H1 (cell line): ENCODE measurements at places on chromosomes 5 and 9.

- DNase-seq = no peak
Observed at GRCh38 chr5:171721464-171721863, 64.2 kb upstream of the SMIM23 start.

DNA sequence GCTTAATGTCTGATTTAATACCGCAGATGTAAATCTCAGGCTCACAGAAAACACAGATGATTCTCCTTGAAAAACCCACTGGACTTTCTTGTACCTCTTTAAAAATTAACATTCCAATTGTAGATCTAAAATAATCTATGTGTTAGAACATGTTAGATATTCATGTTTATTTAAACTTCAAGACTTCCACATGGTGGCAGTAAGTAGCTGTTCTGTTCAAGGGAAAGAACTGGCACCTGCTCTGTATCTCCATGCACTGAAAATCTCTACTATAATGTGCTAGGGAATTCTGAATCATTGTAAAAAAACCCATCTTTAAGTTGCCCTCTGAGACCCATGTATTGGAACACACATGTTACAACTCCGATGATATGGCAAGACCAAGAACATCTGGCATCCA is 366.9 kb downstream of the DMRTA1 start:
- no peak for DNase-seq

GRCh38 chr9:98576354-98576753 is 132.4 kb downstream of the GABBR2 start:
- DNase-seq = no peak

DNA sequence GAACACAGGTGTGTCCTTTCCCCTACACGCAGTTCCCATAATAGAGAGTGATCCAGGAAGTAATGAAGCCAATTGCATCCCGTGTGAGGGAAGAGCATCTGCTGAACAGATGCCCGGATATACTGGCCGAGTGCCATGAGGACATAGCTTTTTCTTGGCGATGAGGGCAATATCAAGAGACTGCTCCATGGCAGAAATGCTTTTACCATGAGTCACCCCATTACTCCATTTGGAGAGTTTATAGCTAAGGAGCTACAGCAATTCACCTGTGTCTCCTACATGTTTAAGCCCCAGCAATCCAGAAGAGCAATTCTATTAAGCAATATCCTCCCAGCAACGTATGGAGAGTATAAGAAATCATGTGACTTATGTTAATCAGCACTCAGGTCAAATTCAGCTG is 222.0 kb upstream of the KLF4 start:
- no peak for DNase-seq

DNA sequence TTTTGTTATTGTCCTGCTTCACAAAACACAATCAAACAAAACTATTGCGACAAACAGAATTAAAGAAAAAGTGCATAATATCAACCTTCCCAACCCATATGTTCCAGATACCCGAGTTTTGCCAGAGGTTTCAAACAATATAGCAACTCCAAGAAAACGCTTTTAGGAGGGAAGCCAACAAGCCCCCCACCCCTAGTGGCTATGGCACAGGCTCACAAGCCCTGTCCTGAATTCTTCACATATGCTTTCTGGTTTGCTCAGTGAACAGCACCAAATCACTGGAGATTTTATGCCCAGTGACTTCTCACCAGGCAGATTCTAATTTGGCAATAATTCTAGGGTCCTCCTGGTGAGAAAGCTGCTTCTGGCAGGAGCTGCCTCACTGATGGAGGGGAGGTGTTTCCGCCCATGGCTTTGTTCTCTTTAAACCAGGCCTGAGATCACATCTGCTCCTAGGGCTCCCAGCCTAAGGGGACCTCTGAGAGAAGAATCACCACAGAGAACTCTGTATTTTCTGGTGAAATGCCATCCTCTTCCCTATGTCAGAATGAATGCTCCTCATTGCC is 1982.4 kb downstream of the EFNA5 start:
- peak; percentile 48 for DNase-seq

DNA sequence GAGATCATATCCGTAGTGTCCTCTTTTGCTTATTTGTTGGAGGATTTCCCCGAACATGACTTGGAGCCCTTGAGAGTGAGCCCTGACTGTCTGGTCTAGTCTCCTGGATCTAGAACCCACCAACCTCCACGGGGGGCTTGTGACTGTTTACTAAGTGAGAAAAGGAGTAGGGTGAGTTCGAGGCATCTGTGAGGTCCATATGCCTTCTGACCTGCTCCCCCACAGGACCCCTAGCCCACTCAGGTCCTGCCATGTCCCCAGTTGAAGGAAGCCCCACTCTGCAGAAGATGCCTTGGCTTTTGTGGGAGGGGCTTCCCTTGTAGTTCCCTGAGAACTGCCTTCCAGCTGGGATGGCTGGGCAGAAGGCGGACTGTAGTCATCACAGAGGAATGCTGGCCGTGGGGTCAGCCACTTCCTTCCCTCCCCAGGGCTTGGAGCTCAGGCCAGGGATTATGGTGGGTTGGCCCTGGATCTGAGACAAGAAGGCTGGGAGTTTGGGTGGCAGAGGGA is 7.0 kb upstream of the IRF1 start:
- no peak for DNase-seq

DNA sequence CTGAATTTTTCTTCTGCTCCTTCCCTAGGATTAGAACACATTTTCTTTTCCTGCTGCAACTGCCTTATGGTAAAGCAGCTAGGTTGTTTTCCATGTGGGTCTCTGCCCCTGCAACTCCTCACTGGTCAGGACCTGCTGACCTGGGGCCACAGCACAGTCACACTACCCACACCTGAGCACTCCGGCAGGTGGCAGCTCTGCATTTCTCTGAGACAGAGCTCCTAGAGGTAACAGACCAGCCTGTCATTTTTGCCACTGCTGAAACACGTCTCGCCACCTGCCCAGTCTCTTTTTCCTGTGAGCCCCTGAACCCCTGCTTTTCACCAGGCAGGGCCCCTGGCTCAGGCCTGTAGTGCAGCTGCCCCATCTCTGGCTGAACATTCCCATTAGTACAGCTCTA is 609.6 kb downstream of the HINT1 start:
- no peak for DNase-seq

DNA sequence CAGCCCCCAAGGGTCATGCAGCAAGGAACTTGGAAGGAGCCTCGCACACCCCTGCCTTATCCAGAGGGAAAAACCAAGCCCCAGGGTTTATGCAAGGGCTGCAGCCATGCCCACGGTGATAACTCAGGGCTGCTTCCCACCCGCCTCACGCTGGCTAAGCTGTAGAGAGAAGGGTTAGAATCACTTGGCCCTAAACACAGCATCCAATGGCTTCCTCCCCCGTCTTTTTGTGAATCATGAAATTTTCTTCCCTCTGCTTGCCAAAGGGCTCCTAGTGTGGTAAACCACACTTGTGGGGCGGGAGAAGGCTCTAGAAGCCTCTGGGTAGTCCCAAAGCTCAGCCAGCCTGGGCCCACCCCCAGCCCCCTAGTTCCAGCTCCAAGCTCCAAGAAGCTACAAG is 55.9 kb upstream of the ORM1 start:
- no peak for DNase-seq

DNA sequence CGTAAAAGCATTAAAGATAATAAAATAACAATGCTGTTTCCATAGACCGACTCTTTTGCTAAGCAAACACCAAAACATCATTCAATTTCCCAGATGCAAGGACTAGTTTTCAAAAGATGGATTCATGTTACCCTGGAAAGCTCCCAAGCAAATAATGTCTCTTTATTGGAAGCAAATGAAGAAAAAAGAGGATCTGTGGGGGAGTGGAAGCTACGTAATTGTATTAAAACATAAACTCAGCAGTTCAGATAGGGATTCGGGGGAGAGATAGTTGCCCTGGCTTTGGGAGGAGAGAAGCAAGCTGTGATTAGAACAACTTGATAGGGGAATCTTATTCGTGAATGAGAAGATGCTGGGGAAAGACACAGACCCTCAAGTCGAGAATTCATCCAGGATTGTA is 491.0 kb upstream of the CLINT1 start:
- no peak for DNase-seq

GRCh38 chr5:150765011-150765798 is 6.4 kb upstream of the DCTN4 start:
- no peak for DNase-seq

- DNase-seq = no peak
Observed at GRCh38 chr5:125376059-125376641, 629.7 kb upstream of the ZNF608 start.

- no peak for DNase-seq
Observed at GRCh38 chr5:51732304-51732703, 349.1 kb downstream of the ISL1 start.

- DNase-seq = no peak
Observed at GRCh38 chr5:62041156-62041756, 264.8 kb upstream of the KIF2A start.

- no peak for DNase-seq
Observed at GRCh38 chr5:1734271-1734907, 65.2 kb downstream of the MRPL36 start.

- no peak for DNase-seq
Observed at GRCh38 chr5:73447530-73448462, 781 bp downstream of the FOXD1 start.

- no peak for DNase-seq
Observed at GRCh38 chr5:60598424-60598823, 101.5 kb downstream of the DEPDC1B start.

DNA sequence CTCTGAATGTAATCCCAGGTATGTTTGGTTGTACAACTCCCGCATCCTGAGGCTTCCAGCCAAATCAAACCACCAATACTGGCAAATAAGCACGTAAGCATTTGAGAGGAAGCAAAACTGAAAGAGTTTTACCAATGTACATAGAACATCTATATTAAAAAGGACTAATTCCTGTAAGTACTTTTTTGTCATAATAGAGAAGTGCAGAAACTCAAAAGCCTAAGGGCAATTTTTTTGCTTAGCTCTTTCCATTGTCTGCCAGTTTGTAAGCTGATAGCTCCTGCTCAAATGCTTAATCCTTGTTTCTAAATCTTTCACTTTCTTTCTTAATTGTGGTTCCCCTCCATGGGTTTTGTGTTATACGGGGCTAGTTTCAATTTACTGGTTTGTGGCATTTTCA is 1151.8 kb downstream of the CDH12 start:
- DNase-seq = no peak

DNA sequence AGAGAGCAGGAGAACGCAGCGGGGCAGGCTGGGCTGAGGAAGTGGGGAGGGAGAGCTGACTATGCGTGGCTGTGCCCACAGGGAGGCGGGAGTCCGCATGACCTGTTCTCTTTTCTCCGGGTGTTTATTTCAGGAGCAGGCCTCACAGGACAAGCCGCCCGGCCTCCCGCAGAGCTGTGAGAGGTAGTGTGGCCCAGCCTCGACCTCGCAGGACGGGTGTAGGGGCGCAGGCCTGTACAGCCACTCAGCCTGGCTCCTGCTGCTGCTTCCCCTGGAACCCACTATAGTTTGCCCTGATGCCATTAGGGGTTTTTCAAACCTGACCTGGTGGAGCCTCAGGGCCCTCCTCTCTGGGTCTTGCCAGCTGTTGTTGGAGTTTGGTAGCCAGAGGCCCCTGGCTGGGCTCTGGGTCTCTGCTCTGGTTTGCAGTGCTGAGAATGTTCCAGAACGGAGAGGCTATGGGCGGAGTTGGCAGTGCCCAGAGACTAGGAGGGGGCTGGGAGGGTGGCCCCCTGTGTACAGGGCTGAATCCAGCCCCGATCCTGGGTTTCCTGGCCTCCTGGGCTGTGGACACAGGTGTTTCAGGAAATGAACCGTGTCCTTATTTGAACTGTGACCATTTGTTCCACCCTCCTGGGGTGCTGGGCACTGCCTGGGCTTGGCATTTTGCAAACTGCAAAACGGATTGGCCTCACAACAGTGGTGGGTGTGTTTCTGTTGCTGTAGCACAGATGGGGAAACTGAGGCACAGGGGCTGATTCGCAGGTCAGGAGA is 78.8 kb downstream of the WNK2 start:
- no peak for DNase-seq

GRCh38 chr5:155929112-155929511 is 397.9 kb upstream of the SGCD start:
- DNase-seq = no peak
